Body of pancreas (tissue), 4 donors: ENCODE measurements at places on chromosomes 3 and 15. TPM values are rescaled to one million over a fixed set of nuclear protein-coding genes. Genes with fewer than 3 reads are reported as not detected.

GRCh38 chr3:196974661-196975060 lies 6.0 kb upstream of the PIGZ start:
- DNase-seq = no peak

DNA sequence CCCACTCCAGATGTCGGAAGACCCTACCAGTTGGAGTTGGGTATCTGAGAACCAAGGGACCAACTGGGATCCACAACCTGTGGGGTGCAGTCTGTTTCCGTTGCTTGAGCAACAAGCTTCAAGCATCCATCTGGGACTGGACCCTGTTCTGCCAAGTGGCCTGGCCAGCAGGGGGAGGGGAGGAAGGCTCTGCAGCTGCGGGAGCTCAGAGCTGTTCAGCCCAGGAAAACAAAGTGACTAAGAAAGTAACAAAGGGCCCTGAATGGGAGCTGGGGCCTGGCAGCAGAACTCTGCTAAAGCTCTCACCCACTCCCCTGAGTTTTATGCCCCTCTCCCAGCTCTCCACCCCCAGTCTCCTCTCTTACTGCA lies 2.7 kb downstream of the TYRO3 start:
- peak; percentile 30 for DNase-seq

GRCh38 chr3:54045061-54045815 lies 77.1 kb upstream of the CACNA2D3 start:
- DNase-seq = no peak

DNA sequence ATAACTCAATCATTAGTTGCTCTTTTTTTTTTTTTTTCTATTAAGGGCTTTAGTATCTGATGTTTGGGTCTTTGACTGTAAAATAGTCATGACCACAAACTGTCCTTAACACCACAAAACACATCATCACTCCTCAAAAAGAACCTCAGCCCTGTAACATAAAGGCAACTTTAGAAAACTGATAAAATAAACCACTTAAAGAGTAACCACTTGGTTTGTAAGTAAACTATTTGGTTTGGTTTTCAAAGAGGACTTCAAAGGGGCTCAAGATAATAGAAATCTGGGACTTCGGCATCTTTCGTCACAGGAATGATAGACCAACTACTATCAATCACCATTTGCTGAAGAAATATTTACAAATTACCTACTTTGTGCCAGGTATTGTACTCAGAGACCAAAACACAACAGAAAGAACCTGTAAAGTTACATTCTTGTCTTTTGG lies 167.8 kb downstream of the FOXP1 start:
- DNase-seq = no peak

- DNase-seq = no peak
These were observed 6.6 kb downstream of the DUOX1 start for GRCh38 chr15:45136378-45136764.

DNA sequence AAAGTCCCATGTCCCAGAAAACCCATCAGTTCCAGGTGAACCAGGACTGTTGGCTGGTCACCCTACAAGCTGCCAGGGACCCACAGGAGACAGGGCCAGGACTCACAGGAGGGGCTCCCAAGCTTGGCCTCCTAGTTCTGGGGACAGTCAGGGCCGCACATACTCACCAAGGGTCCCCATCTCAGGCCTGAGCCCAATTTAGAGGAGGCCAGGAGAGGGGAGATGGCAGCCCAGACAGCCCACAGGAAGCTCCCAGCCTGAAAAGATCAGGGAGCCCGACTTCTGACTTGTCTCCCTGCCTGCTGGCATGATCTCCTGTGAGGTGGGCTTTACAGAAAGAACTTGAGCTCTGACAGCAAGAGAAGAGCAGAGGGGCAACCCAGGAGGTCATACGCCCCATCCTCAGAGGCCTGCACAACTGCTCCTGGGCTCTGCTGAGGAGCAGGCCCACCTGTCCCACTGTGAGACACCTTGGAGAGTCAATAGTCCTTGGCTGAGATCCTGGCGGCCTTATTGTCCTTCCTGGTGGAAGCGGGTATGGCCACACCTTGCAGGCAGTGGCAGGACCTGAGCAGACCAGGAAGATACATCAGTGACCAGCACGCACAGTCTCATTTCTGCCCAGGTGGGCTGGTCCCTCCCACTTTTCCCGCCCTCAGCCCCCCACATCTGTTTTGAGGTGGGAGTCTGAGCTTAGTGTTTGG lies 2.5 kb upstream of the ISLR start:
- DNase-seq = no peak

Gene CCDC9B
- total RNA-seq = 17.1 TPM

Gene TGM5
- total RNA-seq = not detected

Gene ZBTB11
- total RNA-seq = 11.5 TPM

Gene MYRIP
- 5.2 TPM for total RNA-seq

Gene SYNPR
- total RNA-seq = 0.52 TPM

Gene SPATA12
- total RNA-seq = not detected

Gene RARB
- total RNA-seq = 1.8 TPM
